NCI-H460 (cell line): ENCODE measurements at places on chromosomes 12 and 14.

GRCh38 chr12:6917491-6918231, 3.3 kb downstream of the ENO2 start:
- DNase-seq: no peak

DNA sequence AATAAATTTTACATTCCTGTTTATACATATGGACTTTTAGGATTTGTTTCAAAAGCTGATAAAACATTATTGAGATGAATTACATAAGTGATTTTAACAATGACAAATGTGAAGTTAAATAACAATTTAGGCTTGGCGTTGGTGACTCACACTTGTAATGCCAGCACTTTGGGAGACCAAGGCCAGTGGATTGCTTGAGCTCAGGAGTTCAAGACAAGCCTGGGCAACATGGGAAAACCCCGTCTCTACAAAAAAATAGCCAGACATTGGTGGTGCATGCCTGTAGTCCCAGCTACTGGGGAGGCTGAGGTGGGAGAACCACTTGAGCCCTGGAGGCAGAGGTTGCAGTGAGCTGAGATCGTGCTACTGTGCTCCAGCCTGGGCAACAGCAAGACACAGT, 7.4 kb downstream of the ACOT2 start:
- no peak for DNase-seq

- no peak for DNase-seq
Observed at GRCh38 chr12:16110596-16110995, 166.9 kb downstream of the SLC15A5 start.

- peak; percentile 43 for DNase-seq
Observed at GRCh38 chr12:94710933-94711332, 60.6 kb upstream of the TMCC3 start.

- DNase-seq: no peak
Observed at GRCh38 chr12:116425256-116426193, 133.7 kb upstream of the MAP1LC3B2 start.

GRCh38 chr12:109714141-109714912, 702 bp downstream of the FAM222A start:
- DNase-seq: peak; percentile 33

- peak; percentile 67 for DNase-seq
Observed at GRCh38 chr14:75295491-75296345, 17.1 kb downstream of the FOS start.

DNA sequence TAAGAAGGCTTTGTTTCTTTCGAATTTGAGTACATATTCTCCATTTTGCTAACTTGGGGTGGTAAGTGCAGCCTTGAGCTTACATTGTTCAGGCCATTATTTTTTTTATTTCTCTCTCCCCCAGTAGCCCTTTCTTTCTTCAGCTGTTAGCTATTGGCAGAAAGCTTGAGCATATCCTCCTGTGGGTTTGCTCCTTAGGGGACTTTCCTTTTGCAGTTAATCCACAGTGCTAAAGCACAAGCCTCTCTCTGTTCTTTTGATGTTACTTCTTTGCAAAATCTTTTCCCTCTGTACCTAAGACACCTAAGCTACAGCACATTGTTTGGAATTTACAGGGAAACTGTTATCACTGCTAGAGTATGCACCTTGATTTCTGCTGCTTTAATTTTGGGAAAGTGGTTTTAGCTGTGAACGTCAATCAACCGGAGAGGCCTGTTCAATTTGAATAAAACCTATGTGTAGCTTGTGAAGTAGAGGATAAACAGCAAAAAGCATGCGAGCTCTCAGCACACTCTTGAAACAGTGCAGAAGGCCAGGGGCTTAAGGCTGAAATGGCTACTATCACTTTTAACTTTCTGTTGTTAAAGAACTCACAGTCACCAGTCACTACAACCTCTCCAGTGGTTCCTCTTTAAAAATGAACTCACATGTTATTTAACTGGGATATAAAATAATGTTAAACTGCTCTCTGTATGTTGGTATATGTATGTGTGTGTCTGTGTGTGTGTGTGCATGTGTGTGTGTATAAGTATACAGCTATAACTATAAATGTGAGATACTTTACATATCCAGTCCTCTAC, 139.2 kb downstream of the PDZRN4 start:
- DNase-seq: no peak

DNA sequence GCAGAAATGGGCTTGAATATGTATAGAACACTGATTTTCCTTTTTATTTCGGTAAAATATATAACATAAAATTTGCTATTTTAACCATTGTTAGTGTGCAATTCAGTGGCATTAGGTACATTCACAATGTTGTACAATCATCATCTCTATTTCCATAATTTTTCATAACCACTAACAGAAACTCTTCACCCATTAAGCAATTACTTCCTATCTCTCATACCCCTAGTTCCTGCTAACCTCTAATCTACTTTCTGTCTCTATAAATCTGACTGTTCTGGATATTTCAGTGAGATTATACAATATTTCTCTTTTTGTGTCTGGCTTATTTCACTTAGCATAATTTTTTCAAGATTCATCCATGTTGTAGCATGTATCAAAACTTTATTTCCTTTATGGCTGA, 8.9 kb upstream of the RNF212B start:
- DNase-seq: no peak

DNA sequence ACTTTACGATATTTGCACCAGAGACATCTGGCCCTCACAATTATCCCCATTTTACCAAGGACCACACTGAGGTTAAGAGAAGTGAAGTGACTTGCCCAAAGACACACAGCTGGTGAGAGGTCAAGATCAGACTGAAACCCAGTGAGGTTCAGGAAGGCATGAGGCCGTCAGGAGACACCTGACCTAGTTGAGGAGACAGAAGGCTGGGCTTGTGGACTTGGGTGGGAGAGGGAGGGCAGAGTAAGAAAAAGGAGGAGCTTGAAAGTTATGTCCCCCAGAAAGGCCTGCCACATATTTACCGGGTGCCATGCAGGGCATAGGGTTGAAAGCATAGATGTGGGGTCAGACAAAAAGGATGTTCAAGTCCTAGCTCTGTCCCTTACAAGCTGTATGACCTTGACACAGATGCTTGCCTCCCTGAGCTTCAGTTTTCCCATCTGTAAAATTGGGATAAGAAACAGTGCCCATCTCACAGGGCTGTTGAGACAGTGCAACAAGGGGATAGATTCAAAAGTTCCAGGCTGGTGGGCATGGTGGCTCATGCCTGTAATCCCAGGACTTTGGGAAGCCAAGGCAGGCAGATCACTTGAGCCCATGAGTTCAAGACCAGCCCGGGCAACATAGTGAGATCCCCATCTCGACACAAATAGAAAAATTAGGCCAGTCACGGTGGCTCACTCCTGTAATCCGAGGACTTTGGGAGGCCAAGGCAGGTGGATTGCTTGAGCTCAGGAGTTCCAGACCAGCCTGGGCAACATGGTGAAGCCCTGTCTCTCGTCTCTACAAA, 6.4 kb downstream of the SELPLG start:
- no peak for DNase-seq

GRCh38 chr14:52319919-52320318, 5.8 kb downstream of the PTGER2 start:
- no peak for DNase-seq

DNA sequence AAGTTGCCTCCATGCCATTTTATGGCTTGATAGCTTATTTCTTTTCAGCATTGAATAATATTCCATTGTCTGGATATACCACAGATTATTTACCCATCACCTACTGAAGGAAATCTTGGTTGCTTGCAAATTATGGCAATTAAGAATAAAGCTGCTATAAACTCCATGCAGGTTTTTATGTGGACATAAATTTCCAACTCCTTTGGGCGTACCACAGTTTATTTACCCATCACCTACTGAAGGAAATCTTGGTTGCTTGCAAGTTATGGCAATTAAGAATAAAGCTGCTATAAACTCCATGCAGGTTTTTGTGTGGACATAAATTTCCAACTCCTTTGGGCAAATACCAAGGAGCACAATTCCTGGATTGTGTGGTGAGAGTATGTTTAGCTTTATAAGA, 12.6 kb upstream of the PLEKHH1 start:
- no peak for DNase-seq

- no peak for DNase-seq
Observed at GRCh38 chr14:23719225-23719985, 83.2 kb downstream of the DHRS2 start.

GRCh38 chr12:109605016-109605415, 31.4 kb downstream of the MVK start:
- DNase-seq: no peak

DNA sequence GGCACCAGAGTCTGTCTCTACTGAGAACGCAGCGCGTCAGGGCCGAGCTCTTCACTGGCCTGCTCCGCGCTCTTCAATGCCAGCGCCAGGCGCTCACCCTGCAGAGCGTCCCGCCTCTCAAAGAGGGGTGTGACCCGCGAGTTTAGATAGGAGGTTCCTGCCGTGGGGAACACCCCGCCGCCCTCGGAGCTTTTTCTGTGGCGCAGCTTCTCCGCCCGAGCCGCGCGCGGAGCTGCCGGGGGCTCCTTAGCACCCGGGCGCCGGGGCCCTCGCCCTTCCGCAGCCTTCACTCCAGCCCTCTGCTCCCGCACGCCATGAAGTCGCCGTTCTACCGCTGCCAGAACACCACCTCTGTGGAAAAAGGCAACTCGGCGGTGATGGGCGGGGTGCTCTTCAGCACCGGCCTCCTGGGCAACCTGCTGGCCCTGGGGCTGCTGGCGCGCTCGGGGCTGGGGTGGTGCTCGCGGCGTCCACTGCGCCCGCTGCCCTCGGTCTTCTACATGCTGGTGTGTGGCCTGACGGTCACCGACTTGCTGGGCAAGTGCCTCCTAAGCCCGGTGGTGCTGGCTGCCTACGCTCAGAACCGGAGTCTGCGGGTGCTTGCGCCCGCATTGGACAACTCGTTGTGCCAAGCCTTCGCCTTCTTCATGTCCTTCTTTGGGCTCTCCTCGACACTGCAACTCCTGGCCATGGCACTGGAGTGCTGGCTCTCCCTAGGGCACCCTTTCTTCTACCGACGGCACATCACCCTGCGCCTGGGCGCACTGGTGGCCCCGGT, at the start of gene PTGDR:
TSS of gene PTGDR (plus strand) at position 198 of the 778 bp plus-strand sequence. CDS start at position 315, 117 bp downstream.
- DNase-seq: no peak

GRCh38 chr12:85679296-85679695, 156.9 kb downstream of the RASSF9 start:
- no peak for DNase-seq

GRCh38 chr14:74697011-74697410, 15.9 kb downstream of the AREL1 start:
- no peak for DNase-seq

DNA sequence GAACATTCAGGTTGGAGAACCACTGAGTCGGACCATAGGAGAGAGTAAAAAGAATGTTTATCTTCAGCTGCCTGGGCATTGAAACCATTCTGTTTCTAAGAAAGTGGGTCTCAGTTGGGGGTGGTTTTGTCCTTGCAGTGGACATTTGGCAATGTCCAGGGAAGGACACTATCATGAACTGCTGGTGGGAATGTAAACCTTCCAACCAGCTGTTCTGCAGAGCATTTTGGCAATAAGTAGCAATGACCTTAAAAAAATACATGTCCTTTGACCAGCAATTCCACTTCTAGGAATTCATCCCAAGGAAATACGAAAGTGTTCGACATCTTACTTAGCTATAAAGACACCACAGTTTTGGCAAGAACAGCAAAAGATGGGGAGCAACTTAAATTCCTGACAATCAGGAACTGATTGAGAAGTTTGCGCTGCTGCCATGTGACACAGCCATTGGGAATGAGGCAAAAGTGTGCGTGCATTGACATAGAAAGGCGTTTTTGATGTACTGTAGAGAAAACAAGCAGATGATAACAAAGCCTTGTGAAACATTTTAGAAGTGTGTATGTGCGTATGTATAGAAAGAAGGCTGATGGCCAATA, 82.9 kb upstream of the MAP1LC3B2 start:
- DNase-seq: no peak

DNA sequence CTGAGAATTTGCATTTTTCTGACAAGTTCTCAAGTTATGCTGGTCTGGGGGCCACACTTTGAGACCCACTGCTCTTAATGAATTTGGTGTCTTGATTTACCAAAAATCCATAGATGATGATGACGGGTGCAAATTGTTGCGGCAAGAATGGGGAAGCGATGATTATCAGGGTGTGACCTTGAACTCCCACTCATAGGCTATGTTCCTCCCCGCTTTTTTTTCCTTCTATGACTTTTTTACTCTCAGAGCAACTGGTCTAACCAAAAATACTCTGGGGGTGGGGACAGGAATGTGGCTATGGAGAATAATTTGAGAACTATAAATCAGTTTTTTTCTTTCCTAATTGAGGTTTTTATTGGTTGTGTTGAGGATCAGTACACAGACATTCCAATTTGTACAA, 83.6 kb downstream of the PPFIBP1 start:
- DNase-seq: no peak

DNA sequence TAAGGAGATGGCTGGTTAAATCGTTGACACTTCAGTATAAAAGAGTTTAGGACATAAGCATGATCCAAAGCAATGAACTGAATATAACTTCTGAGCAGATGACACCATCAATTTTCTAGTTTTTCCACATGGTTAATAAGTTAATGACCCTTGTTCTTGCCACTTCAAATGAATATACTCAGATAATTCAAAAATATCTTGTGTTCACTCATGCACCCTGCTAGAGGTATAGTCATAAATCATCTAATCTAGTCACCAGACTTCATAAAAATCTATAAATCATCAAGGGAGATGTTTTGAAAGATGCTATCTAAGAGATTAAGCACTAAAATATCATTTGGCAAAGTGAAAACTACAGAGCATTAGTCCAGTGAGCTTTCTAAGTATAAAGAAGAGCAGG, 131.9 kb downstream of the MDGA2 start:
- no peak for DNase-seq

GRCh38 chr12:89352242-89352491, 134 bp downstream of the DUSP6 start:
- DNase-seq: no peak

GRCh38 chr12:52508211-52508610, 12.0 kb downstream of the KRT5 start:
- no peak for DNase-seq

- no peak for DNase-seq
Observed at GRCh38 chr12:267581-268482, 5.2 kb upstream of the SLC6A13 start.
